A172 (cell line): ENCODE measurements at places on chromosomes 3 and 15. TPM values are rescaled to one million over a fixed set of nuclear protein-coding genes. Genes with fewer than 3 reads are reported as not detected.

Gene NGRN
- 82.9 and 90.4 TPM in 2 replicates for total RNA-seq

Gene ETV5
- total RNA-seq: 36.0 and 41.2 TPM in 2 replicates

Gene CSPG5
- 0.71 and 2.8 TPM in 2 replicates for total RNA-seq

Gene SCAMP5
- 4.7 and 5.9 TPM in 2 replicates for total RNA-seq

Gene CCDC191
- total RNA-seq: 5.6 and 7.0 TPM in 2 replicates

Gene TP63
- 0.09 TPM in 1 of 2 replicates, not detected in the other for total RNA-seq

Gene KBTBD8
- 3.0 and 5.0 TPM in 2 replicates for total RNA-seq

Gene CPN2
- 0.10 TPM in 1 of 2 replicates, not detected in the other for total RNA-seq

Gene COX17
- 46.2 and 58.3 TPM in 2 replicates for total RNA-seq

Gene TRANK1
- total RNA-seq: 3.8 and 7.0 TPM in 2 replicates

Gene TNFAIP8L3
- total RNA-seq: 0.07 TPM in 1 of 2 replicates, not detected in the other

Gene HIGD2B
- total RNA-seq: not detected in 2 replicates

Gene GOLGA6L10
- total RNA-seq: 0.07 TPM in 1 of 2 replicates, not detected in the other

GRCh38 chr3:128616516-128617269, 33.9 kb downstream of the RPN1 start:
- DNase-seq: no peak

- DNase-seq: no peak
Observed at GRCh38 chr3:105944276-105944675, 75.5 kb upstream of the CBLB start.

- DNase-seq: no peak
Observed at GRCh38 chr3:15886521-15886920, 88.7 kb upstream of the ANKRD28 start.

DNA sequence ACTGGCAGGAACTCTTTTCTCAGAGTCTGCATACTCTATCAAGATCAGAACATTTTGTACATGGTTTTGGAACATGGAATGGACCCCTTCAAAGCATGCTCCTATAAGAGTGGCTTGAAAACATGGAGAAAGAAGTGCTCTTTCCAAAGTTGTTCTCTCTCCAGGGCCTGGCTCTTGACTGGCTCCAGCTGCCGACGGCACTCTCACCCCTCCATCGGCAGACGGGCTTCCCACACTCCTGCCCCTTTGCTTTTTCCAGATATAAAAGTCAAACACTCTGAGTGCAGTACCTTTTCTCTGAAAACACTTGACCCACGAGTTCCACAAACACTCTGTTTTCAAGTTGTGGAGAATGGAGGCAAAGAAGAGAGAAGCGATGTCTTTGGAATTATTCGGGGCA, 72.5 kb upstream of the ONECUT1 start:
- no peak for DNase-seq

DNA sequence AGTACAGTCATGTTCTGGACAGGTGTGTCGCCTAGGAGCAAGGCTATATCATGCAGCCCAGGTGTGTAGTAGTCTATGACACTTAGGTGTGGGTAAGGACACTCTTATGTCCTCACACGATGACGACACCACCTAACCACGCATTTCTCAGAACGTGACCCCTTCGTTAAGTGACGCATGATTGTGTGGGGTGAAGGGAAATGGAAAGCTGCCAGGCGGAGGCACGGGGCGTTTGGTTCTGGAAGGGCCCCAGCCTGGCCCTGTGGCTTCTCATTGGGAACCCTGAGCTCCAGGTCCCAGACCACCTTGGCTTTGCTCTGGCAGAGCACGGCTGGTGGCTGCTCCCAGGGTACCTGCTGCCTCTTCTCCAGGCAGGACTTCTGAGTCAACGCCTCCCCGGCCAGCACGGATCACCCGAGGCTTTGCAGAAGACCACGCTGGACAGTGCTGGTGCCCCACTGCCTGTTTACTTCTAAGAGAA, 39.3 kb downstream of the FBLN2 start:
- no peak for DNase-seq

DNA sequence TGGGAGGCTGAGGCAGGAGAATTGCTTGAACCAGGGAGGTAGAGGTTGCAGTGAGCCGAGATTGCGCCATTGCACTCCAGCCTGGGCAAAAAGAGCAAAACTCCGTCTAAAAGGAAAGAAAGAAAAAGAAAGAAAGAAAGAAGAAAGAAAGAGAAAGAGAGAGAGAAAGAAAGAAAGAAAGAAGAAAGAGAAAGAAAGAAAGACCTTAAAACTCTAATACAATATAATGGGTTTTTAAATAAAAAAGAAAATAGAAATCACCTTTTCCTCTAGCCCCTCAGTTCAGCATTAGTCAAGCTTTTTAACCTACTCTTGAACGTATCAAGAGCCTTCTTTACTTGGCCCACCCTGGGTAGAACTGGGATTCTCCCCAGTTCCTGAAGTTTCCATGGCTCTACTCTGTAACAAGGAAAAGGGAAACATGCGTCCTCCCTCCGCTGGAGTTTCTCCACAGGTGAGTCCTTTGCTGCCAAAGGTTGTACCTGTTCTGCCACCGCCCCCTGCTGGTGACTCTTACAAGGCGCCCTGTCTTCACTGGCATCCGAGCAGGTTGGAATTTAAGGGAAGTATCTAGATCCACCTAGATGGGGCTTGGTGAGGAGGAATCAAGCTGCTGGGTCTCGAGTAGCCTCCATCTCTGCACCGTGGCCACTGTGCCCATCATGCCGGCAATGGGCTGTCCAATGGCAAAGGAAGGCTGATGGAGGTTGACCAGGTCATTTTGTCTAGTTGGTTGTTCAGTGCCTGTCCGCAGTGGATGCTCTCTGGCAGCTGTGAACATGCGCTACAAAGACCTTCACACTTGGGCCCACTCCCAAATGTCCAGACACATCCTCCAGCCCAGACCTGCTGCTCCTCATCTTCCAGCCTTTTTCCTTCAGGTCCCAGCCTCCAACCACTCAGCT, 20.6 kb upstream of the EPHB3 start:
- DNase-seq: peak; percentile 63

GRCh38 chr3:183279371-183279770, 26.3 kb downstream of the B3GNT5 start:
- no peak for DNase-seq

GRCh38 chr3:11529281-11529680, 114.4 kb downstream of the VGLL4 start:
- no peak for DNase-seq

- no peak for DNase-seq
Observed at GRCh38 chr3:49607796-49608195, 53.5 kb downstream of the BSN start.

DNA sequence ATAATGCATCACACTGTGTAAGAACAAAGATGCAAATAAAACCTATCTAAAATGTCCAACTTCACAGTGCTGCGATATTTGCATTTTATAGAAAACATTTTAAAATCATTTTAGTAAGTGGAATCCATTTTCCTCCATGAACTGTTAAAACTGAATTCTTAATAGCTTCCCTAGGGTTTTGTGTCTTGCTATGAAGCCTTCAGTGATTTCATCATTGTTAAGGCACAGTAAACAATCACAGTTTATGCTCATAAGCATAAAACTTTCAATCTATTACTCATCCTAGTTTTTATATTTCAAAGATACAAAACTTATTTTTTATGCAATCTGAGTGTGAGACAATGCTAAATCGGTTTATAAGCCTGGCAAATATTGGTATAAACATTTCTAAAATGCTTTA, 509.7 kb downstream of the TUSC7 start:
- no peak for DNase-seq

DNA sequence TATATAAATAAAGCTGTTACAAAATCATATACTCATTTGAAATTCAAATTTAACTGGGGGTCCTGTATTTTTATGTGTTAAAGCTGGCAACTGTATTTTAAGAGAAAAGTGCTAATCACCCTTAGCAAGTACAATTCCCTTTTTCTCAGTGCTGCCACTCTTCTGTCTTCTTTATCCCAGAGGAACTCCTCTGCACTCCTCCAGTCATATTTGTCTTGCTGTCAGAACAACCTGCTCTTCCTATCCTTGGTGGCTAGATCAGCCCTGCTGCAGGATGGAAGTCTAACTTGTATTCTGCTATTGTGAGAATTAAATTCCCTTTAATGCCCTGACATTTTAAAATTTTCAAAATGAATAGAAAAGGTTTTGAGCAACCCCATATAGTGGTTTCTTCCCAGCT, 123.9 kb upstream of the TNIK start:
- no peak for DNase-seq

- DNase-seq: peak; percentile 29
Observed at GRCh38 chr3:187015903-187016638, 85.7 kb downstream of the ST6GAL1 start.

DNA sequence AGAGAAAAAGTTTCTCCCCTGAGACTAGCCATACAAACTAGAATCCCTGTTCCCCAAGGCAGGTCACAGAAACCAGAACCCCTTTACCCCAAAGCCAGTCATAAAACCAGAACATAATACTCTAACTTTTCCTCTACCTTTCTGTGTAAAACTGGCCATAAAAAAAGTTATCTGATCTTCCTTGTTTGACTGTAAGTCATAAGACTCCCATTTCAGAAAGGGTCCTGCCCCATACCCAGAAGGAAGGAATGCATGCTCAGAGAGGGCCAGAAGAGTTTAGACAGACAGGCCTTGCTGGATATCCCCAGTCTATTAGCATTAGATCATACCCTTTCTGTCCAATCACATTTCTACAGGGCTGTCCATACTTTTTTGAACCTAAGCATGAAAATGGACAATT, 27.2 kb downstream of the SCN11A start:
- DNase-seq: no peak

GRCh38 chr3:79928687-79929408, 161.1 kb upstream of the ROBO1 start:
- DNase-seq: no peak

GRCh38 chr3:53342353-53342752, 5.0 kb downstream of the DCP1A start:
- peak; percentile 14 for DNase-seq

DNA sequence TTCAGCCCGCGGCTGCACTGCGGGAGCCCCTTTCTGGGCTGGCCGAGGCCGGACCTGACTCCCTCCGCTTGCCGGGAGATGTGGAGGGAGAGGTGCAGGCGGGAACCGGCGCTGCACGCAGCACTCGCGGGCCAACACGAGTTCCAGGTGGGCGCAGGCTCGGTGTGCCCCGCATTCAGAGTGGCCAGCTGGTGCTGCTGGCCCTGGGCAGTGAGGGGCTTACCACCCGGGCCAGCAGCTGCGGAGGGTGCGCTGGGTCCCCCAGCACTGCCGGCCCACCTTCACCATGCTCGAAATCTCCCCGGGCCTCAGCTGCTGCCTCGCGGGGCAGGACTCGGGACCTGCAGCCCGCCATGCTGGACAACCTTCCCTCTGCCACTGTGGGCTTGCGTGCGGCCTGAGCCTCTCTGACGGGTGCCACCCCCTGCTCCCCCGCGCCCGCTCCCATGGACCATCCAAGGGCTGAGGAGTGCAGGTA, 733.5 kb upstream of the CCDC54 start:
- DNase-seq: no peak

DNA sequence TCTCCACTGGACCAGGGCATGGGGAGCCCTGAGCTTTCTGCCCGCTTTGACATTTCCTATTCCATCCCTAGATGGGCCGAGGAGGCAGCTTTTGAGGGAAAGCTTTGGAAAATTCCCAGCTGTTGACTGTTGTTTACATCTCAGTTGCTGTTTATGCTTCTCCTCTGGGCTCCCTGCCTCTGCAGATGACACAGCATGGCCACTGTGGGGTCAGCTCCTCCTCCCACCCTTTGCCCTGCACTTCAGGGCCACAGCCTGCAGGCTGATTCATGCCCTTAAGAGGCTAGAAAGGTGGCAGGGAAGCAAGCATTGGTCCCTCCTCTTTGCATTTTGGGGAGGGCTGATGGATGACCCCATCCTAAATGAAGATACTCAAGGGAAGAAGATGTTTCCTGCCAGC, 8.5 kb upstream of the CTXND1 start:
- DNase-seq: no peak

DNA sequence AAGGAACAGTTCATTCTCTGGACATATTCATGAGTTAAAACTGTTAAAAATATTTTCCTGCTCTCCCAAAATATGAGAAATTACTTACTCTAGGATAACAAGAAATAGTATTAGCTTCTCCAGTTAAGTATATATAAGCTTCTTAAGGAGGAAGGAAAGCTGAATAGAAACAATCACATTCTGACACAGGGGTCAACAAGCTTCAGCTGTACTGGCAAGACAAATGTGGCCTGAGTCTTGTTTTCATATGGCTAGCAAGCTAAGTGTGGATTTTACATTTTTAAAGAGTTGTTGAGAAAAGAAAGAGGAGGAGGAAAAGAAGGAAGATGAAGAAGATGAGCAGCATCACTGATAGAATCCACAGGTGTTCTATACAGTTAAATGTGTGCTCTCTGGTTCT, 313.8 kb downstream of the ZPLD1 start:
- DNase-seq: no peak

DNA sequence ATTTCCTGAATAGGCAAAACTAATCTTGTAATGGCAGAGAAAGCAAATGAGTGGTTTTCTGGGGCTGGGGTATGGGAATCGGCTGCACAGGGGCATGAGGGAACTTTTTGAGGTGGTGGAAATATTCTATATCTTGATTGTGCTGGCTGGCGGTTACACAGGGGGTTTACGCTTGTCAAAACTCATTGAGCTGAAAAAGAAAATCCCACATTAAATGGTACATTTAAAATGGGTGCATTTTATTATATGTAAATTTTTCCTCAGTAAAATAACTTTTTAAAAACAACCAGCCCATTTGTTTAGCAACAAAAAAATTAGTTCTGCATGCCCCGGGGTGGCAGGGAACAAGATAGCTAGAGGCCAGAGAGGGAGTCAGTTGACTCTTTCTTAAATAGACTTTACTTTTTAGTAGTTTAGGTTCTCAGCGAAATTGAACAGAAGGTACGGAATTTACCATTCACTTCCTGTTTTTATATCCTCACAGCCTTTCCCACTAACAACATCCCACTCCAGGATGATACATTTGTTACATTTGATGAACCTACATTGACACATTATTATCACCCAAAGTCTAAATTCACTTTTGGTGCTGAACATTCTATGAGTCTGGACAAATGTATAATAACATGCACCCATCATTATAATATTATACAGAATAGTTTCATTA, 41.2 kb upstream of the BCL2A1 start:
- no peak for DNase-seq

DNA sequence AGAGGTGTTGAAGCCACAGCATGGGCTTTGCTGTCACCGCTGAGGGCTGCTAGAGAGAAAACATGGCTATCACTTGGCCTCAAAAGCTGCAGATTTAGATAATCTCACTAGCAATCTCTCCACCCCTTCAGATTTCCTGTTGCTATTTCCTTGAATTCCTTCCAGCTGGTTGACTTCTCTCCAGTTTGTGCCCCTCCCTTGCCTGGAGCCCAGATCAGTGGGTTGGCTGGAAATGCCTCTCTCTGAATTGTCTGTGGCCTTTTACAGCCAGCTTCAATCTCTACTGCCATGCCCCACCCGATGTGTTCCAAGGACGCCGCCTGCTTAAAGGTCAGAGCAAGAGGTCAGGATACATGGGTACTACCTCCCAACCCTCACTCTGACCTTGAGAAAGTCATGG, 294.1 kb downstream of the NTRK3 start:
- DNase-seq: no peak

- DNase-seq: no peak
Observed at GRCh38 chr3:183697123-183697609, 431 bp upstream of the YEATS2 start.

- peak; percentile 12 for DNase-seq
Observed at GRCh38 chr15:90902840-90903732, at the start of gene MAN2A2. Gene MAN2A2, plus strand, starts transcription at chr15:90903302. Its CDS starts 906 bp downstream, at chr15:90904208.

- DNase-seq: no peak
Observed at GRCh38 chr15:78251136-78251535, 13.2 kb upstream of the DNAJA4 start.

GRCh38 chr3:172317984-172318383, 130.3 kb downstream of the GHSR start:
- peak; percentile 91 for DNase-seq

GRCh38 chr15:72141171-72142084, 23.2 kb downstream of the SENP8 start:
- DNase-seq: peak; percentile 50
